Inflammatory macrophage treated with lipopolysaccharide for 1 hour (primary cell): ENCODE measurements at places on chromosomes 2 and 18.

- no peak for DNase-seq
These were observed 42.1 kb downstream of the DOK1 start for GRCh38 chr2:74596584-74596983.

DNA sequence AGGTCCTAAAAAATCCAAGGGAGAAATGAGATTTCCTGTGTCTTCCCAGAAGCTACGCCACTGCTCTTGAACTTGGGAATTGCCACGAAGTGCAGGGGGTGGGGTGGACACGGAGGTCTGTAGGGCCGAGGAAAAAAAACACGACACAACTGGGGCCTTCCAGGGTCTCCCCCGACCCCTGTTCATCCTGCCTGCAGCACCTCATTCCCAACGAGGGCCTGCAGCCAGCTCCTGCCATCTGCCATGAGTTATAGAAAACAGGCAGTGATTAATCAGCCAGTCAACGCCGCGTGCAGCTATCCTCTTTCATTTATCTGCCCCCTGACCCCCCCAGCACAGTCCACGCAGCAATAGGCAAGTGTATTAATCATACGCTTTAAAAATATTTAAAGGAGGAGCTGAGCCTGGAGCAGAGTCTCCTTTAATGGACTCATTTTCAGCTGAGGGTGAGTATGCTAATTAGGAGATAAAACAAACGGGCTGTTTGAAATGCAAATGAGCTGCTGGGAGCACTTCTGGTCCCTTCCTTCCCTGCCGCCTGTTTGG is 209.9 kb downstream of the TFCP2L1 start:
- peak; percentile 36 for DNase-seq

- peak; percentile 60 for DNase-seq
These were observed 800 bp downstream of the IL1RL2 start for GRCh38 chr2:102187496-102188150.

DNA sequence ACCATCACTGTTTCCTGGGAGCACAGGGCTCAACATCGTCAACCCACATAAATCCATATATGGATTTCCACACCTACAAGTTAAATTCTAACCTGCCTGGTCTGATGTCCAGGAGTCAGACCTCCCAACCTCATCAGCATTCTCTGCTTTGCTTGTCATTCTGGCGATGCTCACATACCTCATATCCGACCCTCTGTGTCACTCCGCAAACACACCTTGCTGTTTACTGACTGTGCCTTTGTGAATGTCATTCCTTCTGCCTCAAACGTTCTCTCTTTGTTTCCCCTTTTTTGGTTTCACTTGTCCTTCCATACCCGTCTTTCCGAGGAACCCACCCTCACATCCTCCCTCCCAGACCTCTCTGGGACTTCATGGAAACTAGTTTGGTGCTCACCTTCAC is 187.1 kb downstream of the ACTR3 start:
- no peak for DNase-seq

DNA sequence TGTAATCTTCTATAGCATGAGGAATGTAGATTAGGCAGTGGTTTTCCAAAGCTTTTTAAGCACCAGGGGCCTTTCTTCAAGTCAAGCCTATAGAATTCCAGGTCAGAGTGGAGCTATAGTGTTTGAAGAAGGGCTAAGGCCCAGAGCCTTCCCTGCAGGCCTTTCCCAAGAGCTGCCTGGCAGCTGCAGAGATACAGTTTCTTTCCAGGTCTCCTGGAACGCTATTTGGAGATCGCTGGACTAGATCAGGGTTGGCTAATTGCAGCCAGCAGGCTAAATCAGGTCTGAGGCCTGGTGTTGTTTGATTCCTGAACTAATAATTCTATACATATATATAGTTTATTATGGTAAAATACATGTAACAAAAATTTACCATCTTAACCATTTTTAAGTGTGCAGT is 319.0 kb upstream of the SPRED2 start:
- DNase-seq, result no peak

DNA sequence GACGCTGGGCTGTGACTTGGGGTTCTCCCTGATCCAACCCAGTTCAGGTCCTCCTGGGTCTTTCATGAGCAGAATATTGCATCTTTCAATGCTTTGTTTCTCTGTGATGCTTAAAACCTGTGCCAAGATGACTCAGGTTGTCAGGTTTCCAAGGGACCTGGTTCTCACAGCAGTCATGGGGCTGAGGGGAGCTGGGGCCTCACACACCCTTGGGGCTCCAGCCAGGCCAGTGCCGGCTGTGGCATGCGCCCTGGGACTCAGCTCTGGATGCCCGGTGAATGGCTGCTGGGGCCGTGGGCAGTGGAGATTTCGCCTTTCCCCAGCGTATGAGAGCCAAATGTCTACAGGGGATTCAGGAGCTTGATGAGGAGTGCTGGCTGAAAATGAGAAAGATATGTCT is 29.6 kb downstream of the EDAR start:
- DNase-seq, result no peak

- DNase-seq, result no peak
These were observed 241.7 kb downstream of the TGIF1 start for GRCh38 chr18:3691705-3692104.

GRCh38 chr2:219562049-219563020 is 9.0 kb downstream of the OBSL1 start:
- DNase-seq, result no peak

DNA sequence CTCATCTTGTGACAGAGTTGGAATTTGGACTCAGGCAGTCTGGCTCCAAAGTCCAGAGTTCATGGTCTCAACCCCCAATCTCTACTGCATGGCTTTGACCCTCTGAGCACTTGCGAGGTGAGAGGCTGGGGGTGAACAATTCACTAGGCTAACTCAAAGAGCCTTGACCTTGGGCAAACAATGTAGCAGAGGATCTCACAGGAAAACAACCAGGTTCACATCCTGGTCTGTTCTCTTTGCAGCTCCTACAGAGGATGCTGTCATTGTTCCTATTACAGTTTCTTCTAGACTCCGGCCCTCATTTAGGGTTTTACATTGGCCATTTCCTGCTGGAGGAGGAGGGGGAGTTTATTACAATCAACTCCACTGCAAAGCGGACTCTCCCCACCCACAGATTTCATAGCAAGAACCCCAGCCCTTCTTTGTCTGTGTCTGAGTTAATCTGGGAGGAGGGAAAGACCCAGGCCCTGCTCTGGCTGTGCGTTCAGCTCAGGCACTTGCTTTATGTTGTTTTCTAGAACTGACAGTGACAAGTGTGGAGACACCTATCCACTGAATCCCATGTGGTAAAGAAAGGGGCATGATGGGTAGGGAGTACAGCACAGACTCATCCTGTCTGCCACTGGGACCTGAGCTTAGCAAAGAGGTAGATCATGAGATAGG is 101.6 kb downstream of the LBH start:
- no peak for DNase-seq

GRCh38 chr2:105291981-105292380 is 37.6 kb downstream of the TGFBRAP1 start:
- DNase-seq, result no peak

- DNase-seq, result no peak
These were observed 47.8 kb upstream of the CHRNA1 start for GRCh38 chr2:174812037-174812436.

GRCh38 chr18:9694174-9694573 is 13.9 kb upstream of the RAB31 start:
- no peak for DNase-seq

GRCh38 chr18:54787616-54788015 is 40.7 kb upstream of the RAB27B start:
- no peak for DNase-seq

DNA sequence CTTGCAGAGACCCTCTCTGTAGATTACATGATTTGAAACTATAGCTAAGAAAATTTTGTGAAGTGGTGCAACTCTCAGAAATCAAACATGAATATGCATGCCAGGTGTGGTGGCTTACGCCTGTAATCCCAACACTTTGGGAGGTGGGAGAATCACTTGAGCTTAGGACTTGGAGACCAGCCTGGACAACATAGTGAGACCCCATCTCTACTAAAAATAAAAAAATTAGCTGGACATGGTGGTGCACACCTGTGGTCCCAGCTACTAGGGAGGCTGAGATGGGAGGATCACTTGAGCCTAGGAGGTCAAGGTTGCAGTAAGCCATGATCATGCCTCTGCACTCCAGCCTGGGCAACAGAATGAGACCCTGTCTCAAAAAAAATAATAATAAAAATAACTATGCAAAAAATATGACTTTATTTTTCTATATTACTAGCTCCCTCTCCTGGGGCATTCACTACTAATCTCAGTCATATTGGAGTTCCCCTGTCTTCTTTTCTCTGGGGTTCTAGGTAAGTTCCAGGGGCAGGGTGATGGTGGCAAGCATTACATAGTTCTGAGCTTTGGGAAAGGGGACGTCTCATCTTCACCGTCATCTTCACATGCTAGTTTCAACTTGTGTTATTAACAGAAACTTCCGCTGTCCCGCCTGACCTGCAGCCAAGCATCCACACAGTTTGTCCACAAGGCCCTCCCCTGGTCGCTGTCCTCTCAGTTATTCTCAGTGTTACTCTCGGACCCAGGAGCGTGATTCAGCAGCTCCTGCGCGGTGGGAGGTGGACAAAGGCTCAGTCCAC is 96.8 kb upstream of the MBOAT2 start:
- no peak for DNase-seq

DNA sequence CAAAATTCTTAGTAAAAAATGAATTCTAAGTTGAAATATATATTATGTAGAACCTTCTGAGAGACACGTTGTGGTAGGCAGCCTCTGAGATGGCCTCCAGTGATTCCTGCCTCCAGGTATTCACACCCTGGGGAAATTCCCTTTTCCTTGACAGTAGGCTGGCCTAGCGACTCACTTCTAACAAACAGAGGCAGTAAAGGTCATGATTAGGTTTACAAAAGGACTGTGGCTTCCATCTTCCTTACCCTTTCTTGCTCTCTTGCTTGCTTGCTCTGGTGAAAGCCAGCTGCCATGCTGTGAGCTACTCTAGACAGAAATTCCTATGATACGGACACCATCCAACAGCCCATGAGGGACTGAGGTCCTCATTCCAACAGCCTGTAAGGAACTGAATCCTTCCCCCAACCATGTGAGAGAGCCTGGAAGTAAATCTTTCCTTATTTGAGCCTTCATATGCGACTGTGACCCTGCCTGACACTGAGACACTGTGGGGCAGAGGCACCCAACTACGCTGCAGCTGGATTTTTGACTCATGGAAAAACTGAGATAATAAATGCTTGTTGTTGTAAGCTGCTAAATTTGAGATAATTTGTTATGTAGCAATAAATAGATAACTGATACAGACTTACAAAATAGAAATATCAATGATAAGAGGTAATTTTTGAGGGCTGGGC is 32.7 kb upstream of the SERTAD2 start:
- DNase-seq, result no peak

DNA sequence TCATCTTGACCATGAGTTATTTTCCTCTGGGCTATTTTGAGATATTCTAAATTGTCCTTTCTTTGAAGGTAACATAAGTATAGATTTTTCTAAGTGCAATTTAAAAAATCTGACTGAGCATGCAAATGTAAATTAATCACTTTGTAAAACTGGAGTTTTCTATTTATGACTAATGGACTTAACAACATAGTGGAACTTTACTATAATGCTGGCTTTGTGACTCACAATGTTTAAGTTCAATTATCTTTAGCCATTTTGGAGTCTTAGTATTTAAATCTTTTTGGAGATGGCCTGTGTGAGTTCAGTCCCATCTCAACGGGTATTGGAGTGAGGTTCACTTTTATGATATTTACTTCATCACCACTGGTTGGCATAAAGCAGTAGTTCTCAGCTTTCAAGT is 35.2 kb upstream of the NOSTRIN start:
- no peak for DNase-seq

DNA sequence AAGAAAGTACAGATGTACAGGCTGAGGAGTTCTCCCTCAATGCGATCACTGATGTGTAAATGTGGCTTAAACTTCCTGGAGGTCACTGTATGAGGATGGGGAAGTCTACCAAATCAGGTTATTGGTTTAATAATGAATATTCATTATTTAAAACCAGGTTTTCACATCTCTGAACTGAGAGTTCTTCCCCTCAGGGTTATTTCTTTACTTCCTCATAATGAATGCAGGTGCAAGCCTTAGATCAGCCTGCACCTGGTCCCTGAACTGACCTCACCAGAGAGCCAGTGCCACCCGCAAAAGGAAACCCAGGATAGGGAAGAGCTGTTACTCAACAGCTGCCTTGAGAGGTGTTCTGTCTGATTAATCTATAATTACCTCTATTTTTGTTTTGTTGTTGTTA is 369.0 kb downstream of the EPHA4 start:
- DNase-seq, result no peak

DNA sequence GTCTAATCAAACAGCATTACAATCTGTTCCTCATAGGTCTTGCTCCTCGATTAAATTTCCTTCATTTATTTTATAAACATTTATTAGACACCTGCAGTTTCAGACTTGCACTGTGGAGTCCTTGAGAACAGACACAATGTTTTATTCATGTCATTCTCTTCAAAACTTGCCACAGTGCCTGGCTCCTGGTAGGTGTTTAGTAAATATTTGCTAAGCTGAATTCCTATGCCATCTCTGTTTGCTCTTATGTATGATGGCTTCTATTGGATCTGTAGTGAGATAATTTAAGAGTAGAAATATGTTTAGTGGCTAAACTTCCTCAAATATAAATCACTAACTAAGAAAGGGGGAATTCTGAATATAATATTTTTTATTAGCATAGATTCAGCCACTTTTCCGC is 61.4 kb downstream of the LRATD1 start:
- DNase-seq, result no peak

- no peak for DNase-seq
These were observed 1034.9 kb upstream of the FANCL start for GRCh38 chr2:59276033-59276432.

DNA sequence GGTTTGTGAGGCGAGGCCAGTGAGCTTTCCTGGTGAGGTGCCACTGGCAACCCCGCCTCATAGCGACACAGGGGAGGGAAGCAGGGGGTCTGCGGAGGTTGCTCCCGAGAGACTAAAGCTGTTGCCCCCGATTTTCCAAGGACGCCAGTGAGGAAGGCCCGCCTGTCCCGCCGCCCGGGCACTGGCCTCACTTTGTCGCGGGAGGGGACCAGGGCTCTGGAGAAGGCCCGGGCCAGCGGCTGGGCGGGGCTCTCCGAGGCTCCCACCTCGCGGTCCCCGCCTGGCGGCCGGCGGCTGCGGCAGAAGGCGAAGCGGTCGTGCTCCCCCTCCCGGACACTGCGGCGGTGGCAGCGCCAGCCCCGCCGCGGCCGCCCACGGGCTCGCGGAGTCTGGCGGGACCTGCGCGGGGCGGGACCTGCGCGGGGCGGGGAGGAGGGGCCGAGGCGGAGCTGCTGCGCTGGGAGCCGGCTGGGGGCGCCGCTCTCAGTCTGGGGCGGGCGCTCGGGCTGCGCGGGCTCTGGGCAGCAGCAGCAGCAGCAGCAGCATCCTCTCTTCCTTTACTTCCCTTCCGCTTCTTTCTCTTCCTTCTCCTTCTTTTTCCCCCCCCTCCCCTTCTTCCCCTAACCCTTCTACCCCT is at the start of gene MAP2:
Gene MAP2, plus strand, starts transcription at position 486 of the 637 bp plus-strand sequence. CDS start 229,124 bp downstream, outside the sequence.
- DNase-seq, result peak; percentile 67

GRCh38 chr18:74682141-74682990 is 84.7 kb downstream of the ZNF407 start:
- no peak for DNase-seq

- no peak for DNase-seq
These were observed 16.3 kb downstream of the OTOF start for GRCh38 chr2:26461601-26462023.

- DNase-seq, result no peak
These were observed 755.7 kb upstream of the SLC8A1 start for GRCh38 chr2:41207578-41207977.

- DNase-seq, result no peak
These were observed 117.6 kb downstream of the BIRC6 start for GRCh38 chr2:32474381-32474780.

- DNase-seq, result no peak
These were observed 22.8 kb upstream of the CREG2 start for GRCh38 chr2:101410114-101410513.

GRCh38 chr18:55442561-55442960 is 145.4 kb downstream of the TCF4 start:
- no peak for DNase-seq

- no peak for DNase-seq
These were observed 26.8 kb downstream of the MSH2 start for GRCh38 chr2:47429795-47430194.
